ENCODE measurements at places on chromosomes 12 and 14.

DNA sequence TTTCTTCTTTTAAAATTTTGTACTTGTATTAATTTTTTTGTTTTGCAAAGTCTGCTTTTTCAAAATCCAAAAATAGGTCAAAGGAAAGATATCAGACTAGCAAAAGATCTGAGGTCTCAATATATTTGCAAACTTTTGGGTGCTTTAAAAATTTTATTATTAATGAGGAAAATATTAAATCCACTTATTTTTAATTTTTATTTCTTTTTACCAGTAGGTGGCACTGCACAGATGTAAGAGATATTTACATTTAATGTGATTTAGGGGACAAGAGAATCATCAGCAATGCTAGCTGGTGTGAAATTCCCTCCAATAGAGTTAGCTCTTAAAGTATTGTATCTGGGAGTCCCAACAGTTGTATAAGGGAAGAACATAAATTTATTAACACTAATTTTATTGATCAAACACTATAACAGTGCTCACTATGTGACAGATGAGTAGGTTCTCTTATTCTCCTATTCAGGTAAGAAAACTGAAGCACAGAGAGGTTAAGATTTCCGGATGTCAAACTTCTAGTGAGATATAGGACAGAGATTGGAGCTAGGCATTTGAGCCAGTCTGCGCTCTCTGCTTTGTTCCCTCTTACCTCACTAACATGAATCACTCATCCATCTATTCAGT is 30.5 kb downstream of the ALX1 start:
- no peak for DNase-seq

GRCh38 chr12:100221523-100221922 is 20.9 kb downstream of the ACTR6 start:
- DNase-seq: no peak

- DNase-seq: no peak
Observed at GRCh38 chr14:89828471-89829165, 125.9 kb downstream of the EFCAB11 start.

DNA sequence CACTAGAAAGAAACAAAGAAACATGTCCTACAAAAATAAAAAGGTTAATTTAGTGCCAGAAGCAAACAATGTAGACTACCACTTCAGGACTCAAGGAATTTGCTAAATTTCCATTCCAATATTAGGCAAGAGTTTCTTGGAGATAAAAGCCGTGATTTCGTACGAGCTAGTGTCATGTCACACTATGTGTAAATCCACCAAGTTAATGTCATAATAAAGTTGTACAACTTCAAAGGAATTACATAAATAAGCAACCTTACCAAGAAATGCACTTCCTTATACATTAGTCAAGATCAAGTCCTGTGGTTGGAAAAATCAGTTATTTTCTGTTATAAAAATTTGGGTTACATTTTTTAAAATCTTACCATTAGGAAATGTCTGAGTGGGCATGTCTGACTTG is 1222.8 kb downstream of the GALC start:
- DNase-seq: no peak

- no peak for DNase-seq
Observed at GRCh38 chr14:97270308-97270707, 473.1 kb downstream of the VRK1 start.

GRCh38 chr12:132475304-132476037 is 14.5 kb upstream of the FBRSL1 start:
- no peak for DNase-seq

DNA sequence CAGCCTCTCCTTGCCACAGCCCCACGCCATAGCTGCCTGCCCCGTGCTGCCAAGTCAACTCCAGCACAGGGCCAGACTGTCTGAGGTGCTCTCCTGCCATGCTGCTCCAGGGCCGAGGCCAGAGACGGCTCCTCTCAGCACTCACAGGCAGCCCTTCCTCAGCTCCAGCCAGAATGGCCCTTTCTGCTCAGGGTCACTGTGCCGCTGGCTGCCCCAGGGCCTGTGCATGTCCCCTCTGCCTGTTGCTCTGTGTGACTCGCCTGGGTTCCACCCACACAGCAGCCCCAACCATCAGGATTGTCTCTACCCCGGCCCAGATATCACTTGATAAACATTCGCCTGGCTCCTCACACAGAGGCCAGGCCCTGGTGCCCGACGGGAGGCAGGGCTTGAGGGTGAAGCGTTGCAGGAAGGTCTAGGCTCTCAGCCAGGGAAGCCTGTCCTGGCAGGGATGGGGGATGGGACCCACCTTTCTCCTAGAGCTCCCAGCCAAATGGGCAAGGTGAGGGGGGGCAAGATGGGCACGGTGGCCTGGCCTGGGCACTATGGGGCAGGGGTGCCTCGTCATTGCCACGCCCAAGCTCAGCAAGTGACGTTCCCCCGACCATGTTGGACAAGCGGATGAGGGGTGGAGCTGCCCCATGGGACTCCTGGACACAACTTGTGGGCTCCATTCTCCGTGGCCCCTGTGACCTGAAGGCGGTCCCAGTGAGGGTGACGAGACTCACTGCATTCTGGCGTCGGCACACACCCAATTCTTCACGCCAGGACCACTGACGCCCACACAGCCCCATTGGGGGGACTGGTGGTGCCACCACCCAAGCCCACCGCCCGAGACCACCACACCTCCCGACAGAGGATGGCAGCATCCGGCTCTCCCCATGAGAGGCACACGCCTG is 27.4 kb upstream of the BTBD6 start:
- DNase-seq: no peak

- no peak for DNase-seq
Observed at GRCh38 chr14:36515105-36515593, 4.9 kb downstream of the NKX2-1 start.

Measured in substantia nigra (tissue), 51 donors.